Neural crest cell (in vitro differentiated cells): ENCODE measurements at places on chromosomes 4 and X. TPM values are rescaled to one million over a fixed set of nuclear protein-coding genes. Genes with fewer than 3 reads are reported as not detected.

SHOX gene
- 0.14 and 0.16 TPM in 2 replicates for total RNA-seq

HSD17B13 gene
- not detected in 2 replicates for total RNA-seq

GAGE2A gene
- total RNA-seq: not detected in 2 replicates

DNA sequence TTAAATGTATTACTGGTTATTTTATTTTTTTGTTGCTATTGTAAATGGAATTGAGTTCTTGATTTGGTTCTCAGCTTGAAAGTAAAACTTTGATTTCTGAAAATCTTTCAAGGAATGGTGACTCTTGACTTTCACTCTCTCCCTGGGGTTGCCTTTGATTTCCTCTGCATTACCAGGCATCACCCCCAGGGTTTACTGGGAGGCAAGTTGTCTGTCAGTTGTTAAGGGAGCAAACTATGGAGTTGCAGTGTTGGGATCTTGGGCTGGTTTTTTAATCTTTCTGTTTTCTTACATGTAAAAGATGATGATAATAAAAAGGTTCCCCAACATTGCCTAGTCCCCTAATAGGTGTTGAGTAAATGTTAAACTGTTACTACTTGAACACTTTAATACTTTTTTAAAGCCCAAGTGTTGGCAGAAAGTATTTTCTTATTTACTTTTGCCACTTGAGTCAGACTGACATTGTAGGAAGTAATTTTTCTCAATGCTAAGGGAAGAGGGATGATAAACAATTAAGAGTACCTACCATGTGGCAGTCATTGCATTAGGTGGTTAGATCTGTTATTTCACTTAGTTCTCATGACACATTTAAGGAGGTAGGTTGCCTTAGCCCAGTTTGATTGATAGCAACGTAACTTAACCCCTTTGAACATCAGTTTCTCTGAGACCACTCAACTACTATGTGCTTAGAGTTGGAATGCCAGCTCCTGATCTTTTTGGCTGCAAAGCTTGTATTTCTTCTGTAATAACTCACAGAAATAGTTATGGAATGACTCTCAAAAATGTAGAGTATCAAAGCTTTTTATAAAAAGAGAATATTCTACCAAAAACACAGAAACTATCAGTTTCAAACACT, 67.1 kb downstream of the DCLK2 start:
- DNase-seq: no peak
- H3K27me3 ChIP-seq: no peaks in the 10 kb centered on the region
- H3K4me1 ChIP-seq: peaks cover 15% of the 10 kb centered on the region
- H3K27ac ChIP-seq: no peak overlapping the region

- H3K36me3 ChIP-seq: peaks cover 5% of the 10 kb centered on the region
- H3K27me3 ChIP-seq: no peaks in the 10 kb centered on the region
- no peak for DNase-seq
- H3K27ac ChIP-seq: no peak overlapping the region
Observed at GRCh38 chrX:19775830-19776485, 111.4 kb downstream of the SH3KBP1 start.

- peak overlapping the region; percentile 94 for H3K27ac ChIP-seq
- peak; percentile 40 for DNase-seq
- H3K27me3 ChIP-seq: no peaks in the 10 kb centered on the region
- H3K4me1 ChIP-seq: peaks cover 42% of the 10 kb centered on the region
- peaks cover 8% of the 10 kb centered on the region for H3K36me3 ChIP-seq
- H3K4me3 ChIP-seq: peak overlapping the region; percentile 95
Observed at GRCh38 chrX:49039598-49040375, 3.4 kb downstream of the TFE3 start.

- DNase-seq: no peak
- no peaks in the 10 kb centered on the region for H3K27me3 ChIP-seq
- H3K4me1 ChIP-seq: peaks cover 8% of the 10 kb centered on the region
- H3K4me3 ChIP-seq: no peak overlapping the region
- H3K36me3 ChIP-seq: no peaks in the 10 kb centered on the region
- no peak overlapping the region for H3K27ac ChIP-seq
Observed at GRCh38 chr4:120927801-120928409, 5.4 kb upstream of the PRDM5 start.
